Activated CD4-positive, alpha-beta T cell treated with anti-CD3 and anti-CD28 coated beads, Interleukin-2, amount 10 ng/mL, durations not matched to agents 24 days and 14 days (primary cell): ENCODE measurements at places on chromosomes 7 and 10. TPM values are rescaled to one million over a fixed set of nuclear protein-coding genes. Genes with fewer than 3 reads are reported as not detected.

Gene FEZF1
- not detected in 2 replicates for total RNA-seq

Gene HMX2
- total RNA-seq: not detected in 2 replicates

Gene SFTPA2
- total RNA-seq: not detected in 2 replicates

Gene TRIM56
- 41.1 and 44.5 TPM in 2 replicates for total RNA-seq

Gene ANKMY2
- 8.0 and 8.7 TPM in 2 replicates for total RNA-seq

Gene CALY
- total RNA-seq: not detected in 2 replicates

Gene TRPV5
- not detected in 2 replicates for total RNA-seq

Gene NUP205
- 129 and 130 TPM in 2 replicates for total RNA-seq

Gene EVX1
- not detected in 2 replicates for total RNA-seq

Gene GTPBP10
- total RNA-seq: 37.1 and 37.7 TPM in 2 replicates

Gene GNGT1
- not detected in 2 replicates for total RNA-seq

Gene CDNF
- 0.62 and 0.70 TPM in 2 replicates for total RNA-seq

Gene CPED1
- not detected in 2 replicates for total RNA-seq

Gene CRTAC1
- not detected in 2 replicates for total RNA-seq
